ENCODE measurements at places on chromosomes 4 and X.
A peak's percentile ranks its signal among the peaks of the same experiment; 100 is the strongest.

DNA sequence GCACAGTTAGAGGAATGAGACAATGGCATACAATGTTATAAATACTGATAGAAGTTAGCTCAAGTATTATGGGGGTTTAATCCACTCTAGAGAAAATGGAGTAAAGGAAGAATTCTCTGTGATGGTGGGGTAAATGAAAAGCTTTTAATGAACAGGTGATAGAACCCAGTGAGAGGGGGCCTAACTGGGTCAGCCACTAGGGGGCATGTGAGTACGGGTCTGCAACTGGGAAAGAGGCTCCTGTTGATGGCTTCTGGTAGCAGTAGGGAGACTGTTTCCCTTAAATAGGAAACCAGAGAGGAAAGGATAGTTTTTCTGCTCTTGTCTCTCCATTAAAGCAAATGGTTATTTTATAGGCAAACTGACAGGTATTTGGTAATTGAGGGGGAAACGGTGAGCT, 132.8 kb upstream of the GPR101 start:
- DNase-seq = no peak

GRCh38 chrX:112814496-112814895, 26.1 kb downstream of the AMOT start:
- DNase-seq = peak; percentile 20

DNA sequence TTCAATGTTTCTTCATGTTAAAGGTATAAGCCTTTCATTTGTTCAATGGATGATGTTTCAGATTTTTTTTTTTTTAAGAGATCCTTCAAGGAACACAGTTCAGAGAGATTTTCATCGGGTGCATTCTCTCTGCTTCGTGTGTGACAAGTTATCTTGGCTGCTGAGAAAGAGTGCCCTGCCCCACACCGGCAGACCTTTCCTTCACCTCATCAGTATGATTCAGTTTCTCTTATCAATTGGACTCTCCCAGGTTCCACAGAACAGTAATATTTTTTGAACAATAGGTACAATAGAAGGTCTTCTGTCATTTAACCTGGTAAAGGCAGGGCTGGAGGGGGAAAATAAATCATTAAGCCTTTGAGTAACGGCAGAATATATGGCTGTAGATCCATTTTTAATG, 75.8 kb downstream of the NPNT start:
- no peak for DNase-seq

DNA sequence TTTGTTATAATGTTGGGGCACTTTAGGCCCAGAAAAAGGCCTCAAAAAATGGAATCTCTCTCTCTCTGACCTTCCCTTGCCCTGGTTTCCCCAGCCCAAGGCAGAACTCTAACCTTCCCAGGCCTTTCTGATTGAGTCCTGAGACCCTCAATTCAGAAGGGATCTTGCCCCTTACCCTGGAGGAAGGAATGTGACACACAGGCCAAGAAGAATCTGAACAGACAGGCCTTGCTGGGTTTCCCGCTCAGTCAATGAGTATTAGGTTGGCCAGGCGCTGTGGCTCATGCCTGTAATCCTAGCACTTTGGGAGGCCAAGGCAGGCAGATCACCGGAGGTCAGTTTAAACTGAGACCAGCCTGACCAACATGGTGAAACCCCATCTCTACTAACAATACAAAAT, 27.6 kb downstream of the ELOVL6 start:
- DNase-seq = no peak

DNA sequence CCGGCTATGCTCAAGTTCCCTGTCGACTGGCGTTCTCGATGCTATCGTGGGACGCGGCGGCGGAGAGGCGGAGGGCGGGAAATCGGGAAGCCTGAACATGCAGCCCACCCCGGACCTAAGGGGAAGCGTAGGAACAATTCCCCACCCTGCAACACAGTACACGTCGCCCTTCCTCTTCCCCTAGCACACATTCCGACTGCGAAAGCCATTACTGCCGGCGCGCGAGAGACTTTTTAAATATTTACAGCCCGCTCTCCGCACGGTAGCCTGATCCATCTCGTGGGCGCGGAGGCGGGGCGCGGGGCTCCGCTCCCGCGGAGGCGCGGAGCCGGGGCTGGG, 48.1 kb upstream of the BCOR start:
- peak; percentile 14 for DNase-seq

DNA sequence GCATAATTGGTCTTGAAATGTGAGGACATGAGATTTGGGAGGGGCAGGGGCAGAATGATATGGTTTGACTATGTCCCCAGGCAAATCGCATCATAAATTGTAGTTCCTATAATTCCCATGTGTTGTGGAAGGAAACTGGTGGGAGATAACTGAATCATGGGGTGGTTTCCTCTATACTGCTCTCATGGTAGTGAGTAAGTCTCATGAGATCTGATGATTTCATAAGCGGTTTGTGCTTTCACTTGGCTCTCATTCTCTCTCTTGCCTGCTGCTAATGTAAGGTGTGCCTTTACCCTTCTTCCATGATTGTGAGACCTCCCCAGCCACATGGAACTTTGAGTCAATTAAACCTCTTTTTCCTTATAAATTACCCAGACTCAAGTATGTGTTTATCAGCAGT, 2595.9 kb downstream of the PCDH7 start:
- DNase-seq = no peak

DNA sequence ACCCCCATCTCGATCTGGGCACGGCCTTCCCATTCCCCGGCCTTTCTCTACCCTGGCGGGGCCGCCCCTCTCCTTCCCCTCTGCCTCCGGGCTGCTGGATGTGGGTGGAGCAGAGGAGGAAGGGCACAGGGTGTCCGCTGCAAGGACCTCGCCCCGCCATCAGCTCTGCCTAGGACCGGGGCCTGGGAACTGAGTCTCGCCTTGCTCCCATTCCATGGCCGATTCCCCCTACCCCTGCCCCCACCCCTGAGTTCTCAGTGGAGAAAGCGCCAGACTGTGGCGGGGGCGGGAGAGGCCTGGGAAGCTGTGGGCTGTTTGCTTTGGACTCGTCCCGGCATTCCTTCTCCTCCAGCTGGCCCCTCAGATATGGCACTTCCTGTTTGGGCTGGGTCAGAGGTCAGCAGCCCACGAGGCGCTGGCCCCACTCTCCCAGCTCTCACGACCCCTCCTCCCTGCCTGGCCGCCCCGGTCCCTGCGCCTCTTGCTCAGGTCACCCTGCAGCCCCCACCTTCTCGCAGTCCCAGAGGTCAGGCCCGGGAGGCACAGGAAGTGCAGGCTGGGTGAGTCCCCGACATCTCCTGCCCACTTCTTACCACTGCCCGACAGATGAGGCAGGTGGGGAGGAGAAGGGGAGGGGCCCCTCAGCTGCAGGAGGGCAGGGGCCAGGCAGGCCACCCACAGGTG, 6.4 kb upstream of the BGN start:
- no peak for DNase-seq

DNA sequence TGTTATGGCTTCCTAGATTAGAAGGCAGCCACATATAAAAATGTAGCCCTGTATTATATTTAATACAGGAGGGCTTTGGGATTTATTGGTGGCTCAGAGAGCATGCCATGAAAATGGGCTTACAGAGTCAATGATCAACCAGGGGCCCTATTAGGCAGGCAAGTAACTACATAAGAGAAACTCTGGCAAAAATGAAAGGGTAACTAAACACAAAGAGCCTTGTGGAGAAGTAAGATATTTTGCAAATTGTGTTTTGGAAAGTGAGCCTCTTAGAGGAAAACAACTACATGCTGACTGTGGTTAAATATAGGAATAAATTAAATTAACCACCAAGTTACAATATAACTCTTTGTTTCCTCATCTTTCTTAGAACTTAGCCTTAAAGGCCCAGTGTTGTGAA, 5.5 kb downstream of the SAT1 start:
- DNase-seq = no peak

DNA sequence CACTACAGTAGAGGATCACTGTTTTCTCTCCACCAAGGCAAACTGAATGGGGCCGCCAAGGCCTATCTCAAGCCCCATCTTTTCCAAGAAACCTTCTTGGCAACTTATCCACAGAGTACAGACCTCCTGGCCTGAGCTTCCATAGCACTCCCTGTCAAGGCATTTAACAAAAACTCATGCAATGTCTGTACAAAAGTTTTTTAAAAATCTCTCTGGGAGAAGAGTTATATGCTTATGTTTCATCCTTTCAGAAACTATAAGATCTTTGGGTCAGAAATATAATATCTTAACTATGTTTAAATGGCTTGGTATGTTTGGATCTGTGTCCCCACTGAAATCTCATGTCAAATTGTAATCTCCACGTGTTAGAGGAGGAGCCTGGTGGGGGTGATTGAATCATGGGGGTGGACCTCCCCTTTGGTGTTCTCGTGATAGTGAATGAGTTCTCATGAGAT, 13.6 kb downstream of the ADAMTS3 start:
- no peak for DNase-seq

- no peak for DNase-seq
These were observed 701.8 kb downstream of the PCDH7 start for GRCh38 chr4:31422006-31422405.

GRCh38 chrX:26783512-26784225, 567.7 kb downstream of the MAGEB5 start:
- DNase-seq = peak; percentile 3

- no peak for DNase-seq
These were observed 19.9 kb upstream of the MXD4 start for GRCh38 chr4:2281575-2282343.

DNA sequence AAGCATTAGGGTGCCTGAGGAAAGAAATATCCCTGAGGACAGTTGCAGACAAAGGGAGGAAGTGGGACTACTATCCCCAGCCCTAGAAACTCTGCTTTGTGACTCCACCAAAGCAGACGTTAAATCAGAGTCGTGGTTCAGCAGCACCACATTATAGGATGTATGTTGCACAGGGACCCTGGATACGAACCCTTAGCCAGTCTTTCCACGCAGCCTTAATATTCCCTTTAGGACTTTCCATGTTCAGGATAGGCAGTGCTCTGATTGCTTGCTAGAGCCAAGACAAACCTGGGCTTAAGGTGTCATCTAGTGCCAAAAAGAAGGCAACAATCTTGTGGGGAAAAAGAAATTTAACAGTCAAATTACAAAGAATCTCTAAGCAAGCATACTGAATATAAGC, 62.6 kb downstream of the MAD2L1 start:
- DNase-seq = no peak

- DNase-seq = no peak
These were observed 19.9 kb downstream of the RPS6KA6 start for GRCh38 chrX:84168095-84168494.

DNA sequence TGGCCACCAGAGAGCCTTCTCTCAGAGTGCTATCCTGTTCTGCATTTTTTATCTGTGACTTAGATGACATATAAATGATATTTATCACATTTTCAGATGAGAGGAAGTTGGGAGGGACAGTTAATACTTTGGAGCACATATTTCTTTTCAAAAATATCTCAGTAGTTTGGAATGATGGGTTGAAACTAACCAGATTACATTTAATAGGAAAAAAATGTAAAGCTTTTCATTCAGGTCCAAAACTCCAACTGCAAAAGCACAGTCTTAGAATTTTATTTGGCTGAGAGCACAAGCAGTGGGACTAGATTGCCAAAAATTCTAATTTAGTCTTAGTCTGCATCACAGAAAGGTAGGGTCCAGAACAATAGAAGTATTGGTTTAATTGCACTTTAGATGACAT, 248.2 kb upstream of the TEX13A start:
- DNase-seq = peak; percentile 33

DNA sequence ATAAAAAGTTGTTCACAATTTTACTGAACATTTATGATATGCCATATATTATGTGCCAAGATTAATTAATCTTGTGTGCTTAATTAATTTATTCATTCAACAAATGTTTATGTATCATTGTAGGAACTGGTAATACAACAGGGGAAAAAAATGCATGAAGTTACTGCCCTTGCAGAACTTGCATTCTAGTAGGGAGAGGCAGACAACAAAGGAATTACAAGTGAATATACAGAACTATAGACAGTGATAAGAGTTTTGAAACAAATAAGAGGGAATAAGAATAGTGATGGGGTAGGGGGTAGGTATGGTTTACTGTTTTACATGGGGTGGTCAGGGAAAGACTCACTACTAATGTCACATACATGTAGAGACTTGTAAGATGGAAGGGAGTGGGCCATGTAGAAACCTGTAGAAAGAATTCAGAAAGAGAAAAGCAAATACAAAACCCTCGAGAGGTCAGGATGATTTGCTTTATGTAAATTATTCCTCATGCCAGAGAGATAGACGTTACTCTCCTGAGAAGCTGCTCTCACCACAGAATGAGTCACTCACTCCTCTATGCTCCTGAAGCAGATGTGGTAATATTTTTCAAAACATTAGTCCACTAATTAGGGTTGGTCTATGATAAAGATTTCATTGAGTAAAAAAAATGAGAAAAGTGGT, 855.0 kb upstream of the GRID2 start:
- DNase-seq = no peak

- DNase-seq = no peak
These were observed 228.1 kb downstream of the ZNF674 start for GRCh38 chrX:46317163-46317562.

GRCh38 chrX:124737771-124738170, 391.4 kb downstream of the SH2D1A start:
- DNase-seq = no peak
